ENCODE measurements at places on chromosomes 7 and 10.

DNA sequence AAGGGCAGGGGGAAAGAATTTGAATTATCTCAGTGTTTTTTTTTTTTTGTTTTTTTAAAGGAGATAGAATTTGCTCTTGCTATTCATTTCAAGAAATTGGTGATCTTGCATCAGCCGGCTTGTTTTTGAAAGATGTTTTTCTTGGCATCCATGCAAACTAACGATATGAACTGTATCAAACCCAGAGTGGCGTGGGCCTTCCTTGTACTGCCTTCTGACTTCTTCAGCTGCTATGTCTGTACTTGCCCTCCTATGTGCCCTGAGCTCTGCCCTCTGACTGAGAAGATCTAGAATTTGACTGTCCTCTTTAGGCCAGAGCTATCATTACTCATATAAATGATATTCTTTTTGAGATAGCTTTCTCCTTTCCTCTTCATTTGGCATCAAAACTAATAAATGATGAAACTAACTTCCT is 183.1 kb downstream of the EXOC4 start:
- no peak for DNase-seq

GRCh38 chr10:108574233-108574632 is 1349.1 kb downstream of the XPNPEP1 start:
- no peak for DNase-seq

- DNase-seq: no peak
Observed at GRCh38 chr10:30943451-30943850, 88.2 kb downstream of the ZNF438 start.

GRCh38 chr7:45075871-45076796 is 12.6 kb downstream of the NACAD start:
- no peak for DNase-seq

DNA sequence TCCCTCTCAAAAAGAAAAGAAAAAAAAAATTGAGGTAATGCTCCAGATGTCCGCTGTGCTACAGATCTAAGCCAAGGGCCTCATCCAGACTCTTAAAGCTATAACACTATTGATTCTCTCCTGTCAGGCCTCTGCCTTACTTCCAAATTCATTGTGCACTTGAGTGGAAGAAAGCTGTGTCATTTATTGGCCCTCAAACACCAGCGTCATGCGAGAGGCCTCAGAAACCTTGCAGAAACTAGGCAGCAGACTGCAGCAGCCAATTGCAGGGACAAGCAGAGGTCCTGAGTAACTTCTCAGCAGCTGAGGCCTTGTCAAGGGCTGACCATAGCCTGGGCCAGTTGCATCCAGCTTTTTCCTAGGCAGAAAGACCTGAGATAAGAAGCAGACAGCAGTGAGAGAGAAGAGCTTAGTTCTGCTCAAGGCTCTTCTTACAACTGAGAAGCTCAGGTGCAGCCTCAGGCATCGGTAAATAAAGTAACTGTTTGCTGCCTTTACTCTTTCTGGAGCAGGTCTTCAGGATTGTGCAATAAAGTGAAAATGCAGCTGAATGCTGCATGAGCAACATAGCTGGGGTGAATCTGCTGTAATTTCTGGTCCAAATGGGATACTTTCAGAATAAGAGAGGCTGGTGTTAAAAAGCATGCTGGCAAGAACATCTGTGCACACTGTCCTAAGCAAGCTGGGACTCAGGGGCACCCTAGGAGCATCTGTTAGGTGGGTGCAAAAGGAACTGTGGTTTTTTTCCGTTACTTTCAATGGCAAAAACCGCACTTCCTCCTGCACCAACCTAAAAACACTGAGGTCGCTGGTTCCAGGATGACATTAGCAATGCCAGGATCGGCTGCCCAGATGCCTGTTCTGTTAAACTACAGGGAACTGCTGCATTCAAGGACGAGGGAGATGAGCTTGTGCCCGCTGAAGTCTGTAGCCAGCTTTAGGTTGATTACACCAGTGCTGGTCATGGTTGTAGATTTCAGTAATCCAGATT is 181.8 kb upstream of the PFKP start:
- no peak for DNase-seq

GRCh38 chr7:47407821-47408674 is 173.9 kb downstream of the TNS3 start:
- no peak for DNase-seq

DNA sequence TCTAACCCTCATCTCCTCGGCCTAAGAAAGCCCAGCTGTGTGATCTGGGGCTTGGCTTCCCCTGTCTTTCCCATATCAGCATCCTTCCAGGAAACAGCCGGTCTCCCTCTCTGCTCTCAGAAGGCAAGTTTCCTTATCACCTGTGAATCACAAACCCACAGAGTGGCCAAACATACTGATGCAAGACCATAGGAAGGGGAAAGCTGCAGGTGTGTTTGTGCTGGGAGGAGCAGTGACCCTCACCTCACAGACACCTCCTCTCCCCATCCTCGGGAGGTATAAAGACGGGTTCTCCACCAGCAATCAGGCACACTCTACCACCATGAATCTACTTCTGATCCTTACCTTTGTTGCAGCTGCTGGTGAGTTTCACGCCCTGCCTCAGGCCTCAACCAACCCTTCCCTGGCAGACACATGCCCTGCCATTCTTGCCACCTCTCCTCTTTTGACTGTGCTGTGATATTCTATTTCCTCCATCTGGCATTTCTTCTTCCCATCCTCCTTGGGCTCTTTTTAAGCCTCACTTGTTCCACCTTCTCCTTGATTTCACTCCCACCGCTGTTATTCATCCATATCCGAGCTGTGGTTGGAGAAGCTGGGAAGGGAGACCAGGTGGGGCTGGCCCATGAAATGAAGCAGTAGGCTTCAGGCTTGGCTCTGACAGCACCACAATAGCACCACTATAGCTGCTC is at the start of gene PRSS2:
PRSS2 (plus strand) TSS at position 310 of the 692 bp plus-strand sequence; CDS start at position 323, 13 bp downstream.
- no peak for DNase-seq

DNA sequence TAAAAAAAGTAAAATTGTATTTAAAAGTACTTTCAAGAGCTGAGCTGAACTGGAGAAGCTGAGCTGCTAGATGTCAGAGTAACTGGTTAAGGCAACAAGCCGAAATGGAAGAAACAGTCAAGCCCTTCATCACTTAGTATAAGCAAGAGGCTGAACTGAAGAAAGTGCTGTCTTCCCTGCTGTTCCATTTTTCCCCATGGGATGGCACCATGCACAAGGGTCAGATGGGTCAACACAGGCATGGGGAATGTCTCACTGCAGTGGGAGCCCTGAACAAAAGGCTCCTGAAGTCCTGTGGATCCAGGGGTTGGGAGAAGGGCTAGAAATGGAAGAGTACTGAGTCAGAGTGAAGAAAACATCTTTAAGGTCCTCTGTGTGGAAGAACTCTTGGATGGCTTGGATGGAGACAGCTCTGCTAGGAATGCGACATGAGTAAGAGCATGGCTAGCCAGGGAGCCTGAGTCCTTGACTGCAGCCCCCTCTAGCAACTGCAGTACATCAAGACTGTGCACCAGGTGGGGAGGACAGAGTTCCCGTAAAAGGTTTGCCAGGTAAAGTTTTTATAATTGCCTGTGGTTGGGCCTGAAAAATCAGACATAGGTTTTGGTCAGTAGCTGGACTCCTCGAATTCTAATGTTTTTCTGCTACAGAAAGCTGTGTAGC is 348.3 kb downstream of the GPR158 start:
- DNase-seq: no peak

DNA sequence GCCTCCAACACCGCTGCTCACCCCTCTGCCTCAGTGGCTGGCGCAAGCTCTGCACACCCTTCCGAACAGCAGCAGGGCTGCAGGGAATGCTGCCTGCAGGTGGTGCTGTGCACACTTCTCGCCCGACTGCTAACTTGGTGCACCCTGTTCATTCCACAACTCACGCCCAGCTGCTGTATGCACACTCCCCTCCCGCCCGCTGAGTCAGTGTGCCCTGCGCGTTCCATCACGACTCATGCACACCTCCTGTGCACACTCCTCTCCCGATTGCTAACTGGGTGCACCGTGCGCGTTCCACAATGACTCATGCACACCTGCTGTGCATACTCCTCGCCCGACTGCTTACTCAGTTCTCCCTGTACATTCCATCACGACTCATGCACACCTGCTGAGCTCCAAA is 21.5 kb downstream of the ADARB2 start:
- no peak for DNase-seq

- DNase-seq: no peak
Observed at GRCh38 chr10:106508950-106509349, 655.6 kb downstream of the SORCS1 start.

DNA sequence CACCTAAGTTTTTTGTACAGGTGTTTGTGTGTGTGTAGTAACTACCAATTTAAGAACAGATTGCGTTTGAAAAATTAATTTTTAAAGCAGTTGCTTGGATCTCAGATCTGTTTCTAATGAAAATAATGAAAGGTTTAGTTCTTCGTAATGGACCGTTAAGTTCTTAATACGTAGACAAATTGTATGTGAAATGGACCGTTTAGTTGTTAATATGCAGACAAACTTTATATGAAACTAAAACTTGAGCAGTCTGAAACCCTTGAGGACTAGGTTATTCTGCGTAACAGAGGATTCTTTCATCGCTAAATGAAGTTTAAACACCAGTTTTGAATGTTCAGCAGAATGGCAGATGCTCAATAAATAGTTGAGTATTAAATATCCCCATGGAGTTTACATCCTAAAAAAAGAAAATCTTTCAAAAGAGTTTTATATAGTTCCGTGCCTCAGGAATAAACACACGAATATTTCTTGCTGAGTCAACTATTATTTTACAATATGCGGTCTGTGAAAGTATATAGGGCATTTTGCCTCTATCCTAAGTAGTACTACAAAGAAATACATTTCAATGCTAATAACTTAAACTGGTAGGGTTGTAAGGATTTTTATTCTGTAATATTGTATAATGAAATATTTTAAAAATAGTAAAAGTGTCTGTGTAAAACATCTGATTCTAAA is 1.2 kb downstream of the DBF4 start:
- DNase-seq: no peak

GRCh38 chr10:133608855-133609254 is 17.7 kb downstream of the FRG2B start:
- no peak for DNase-seq

- DNase-seq: no peak
Observed at GRCh38 chr7:131608116-131608500, 51.7 kb upstream of the PODXL start.

DNA sequence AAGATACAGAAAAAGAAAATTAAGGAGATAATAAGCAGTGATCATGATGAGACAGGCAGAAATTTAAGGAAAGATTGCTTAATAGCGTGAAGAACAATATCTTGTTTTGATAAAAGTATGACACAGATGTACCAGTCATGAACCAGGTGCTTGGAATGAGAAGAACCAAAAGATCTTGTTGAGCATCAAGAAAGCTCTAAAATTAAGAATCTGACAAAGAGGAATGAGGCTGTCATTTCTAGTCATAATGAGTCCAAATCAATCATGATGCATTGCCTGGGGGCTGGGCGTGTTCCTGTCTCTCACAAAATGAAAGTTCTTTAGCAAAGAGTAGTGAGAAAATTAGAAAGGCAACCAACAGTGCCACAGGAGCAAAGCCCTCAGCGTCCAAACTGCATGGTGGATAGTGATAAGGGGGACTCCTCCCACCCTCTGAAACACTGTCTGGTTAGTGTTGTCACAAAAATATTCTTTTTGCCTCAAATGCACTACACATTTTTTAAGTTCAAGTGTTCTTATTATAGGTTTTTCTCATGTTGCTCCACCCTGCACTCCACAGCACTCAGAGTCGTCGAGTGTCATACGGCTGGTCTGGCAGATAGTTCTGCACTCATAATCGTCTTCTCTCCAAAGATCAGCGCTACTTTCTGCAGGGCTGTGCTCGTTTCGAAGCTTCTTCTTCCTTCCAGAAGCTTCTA is 439.6 kb downstream of the TNS3 start:
- no peak for DNase-seq

DNA sequence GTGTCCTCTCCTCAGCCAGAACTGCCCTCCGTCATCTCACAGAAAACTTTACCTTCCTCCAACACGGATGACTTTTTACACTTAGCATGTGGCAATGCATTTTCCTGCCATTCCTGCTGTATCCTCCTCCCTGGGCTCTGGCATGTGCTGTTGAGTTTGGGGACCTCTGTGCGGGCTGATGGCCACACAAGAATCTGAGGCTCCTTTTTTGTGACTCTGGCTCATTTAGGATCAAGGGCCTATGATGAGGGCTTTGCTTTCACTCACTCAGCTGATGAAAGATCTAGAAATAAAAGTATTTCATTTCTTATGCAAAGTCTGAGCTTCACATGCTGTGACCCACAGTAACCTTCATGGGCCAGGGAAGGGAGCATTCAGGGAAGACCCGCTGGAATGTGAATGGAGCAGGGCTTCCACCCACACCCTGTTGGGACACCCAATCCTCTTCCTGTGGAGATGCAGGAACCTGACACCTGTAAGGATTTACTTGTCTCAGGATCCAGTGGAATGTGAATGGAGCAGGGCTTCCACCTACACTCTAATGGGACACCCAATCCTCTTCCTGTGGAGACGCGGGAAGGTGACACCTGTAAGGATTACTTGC is 500.3 kb upstream of the MKI67 start:
- DNase-seq: no peak
